ENCODE measurements at places on chromosomes 2 and 18.
A peak's percentile ranks its signal among the peaks of the same experiment; 100 is the strongest.

GRCh38 chr18:32366586-32367538 is 103.8 kb downstream of the GAREM1 start:
- DNase-seq = no peak

DNA sequence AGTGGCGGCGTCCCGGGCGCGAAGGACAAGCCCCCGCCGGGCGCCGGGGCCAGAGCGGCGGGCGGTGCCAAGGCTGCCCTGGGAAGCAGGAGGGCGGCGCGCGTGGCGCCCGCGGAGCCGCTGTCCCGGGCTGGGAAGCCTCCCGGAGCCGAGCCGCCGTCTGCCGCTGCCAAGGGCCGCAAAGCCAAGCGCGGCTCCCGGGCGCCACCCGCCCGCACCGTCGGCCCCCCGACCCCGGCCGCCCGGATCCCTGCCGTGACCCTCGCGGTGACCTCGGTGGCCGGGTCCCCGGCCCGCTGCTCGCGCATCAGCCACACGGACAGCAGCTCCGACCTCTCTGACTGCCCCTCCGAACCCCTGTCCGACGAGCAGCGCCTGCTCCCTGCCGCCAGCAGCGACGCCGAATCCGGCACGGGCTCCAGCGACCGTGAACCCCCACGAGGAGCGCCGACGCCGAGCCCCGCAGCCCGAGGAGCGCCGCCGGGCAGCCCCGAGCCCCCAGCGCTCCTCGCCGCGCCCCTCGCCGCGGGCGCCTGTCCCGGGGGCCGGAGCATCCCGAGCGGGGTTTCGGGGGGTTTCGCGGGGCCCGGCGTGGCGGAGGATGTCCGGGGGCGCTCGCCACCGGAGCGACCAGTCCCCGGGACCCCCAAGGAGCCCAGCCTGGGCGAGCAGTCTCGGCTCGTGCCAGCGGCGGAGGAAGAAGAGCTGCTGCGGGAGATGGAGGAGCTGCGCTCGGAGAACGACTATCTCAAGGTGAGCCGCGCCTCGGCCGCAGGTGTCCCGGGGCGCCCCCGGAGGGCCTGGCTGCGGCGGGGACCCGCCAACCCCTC is 820 bp downstream of the MTCL1 start:
- peak; percentile 12 for DNase-seq

GRCh38 chr2:237474442-237474911 is 12.6 kb upstream of the MLPH start:
- DNase-seq = no peak

DNA sequence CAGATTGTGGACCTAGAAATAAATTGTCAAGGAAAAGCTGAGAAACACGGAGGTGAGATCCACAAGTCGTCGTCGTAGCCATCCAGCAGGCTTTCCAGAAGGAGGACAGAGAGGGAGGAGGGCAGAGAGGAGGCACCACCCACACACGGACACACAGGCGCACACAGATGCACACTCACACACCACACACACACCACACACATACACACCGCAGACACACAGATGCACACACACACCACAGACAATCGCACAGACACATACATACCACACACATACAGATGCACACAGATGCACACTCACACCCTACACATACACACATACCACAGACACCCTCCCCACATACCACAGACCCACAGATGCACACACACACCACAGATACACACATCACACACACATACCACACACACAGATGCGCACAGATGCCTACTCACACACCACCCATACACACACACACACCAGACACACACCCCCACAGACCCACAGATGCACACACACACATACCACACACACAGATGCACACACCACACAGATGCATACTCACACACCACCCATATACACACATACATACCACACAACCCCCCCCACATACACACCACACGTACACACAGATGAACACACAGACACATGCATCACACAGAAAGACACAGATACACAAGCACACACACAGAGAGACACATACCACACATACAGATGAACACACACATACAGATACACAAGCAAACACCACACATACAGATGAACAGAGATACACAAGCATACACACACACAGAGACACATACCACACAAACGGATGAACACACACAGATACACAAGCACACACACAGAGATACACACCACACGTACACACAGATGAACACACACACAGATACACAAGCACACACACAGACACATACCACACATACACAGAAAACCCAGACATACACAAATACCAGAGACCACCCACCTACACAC is 12.7 kb upstream of the BOK start:
- no peak for DNase-seq

- DNase-seq = no peak
Measured at GRCh38 chr2:176157499-176158185, 535 bp downstream of the HOXD3 start.

DNA sequence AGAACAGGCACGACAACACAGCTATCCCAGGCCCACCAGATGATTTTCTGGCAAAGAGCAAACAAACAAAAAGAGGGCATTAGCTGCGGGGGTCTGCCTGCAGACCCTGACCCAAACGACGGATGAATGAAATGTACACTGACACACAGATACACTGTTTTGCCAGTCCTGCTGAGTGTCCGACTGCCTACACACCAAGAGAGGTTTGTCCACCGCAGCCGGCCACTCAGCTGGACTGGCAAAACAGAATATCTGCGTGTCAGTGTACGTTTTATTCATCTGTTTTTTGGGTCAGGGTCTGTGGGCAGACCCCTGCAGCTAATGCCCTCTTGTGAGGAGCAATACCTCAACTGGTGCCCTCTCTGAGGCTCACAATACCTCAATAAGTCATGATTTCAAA is 10.7 kb upstream of the SH3RF3 start:
- DNase-seq = no peak

- no peak for DNase-seq
Measured at GRCh38 chr2:183022711-183023110, 15.5 kb downstream of the NCKAP1 start.

GRCh38 chr2:223797811-223798721 is 39.3 kb downstream of the AP1S3 start:
- no peak for DNase-seq

DNA sequence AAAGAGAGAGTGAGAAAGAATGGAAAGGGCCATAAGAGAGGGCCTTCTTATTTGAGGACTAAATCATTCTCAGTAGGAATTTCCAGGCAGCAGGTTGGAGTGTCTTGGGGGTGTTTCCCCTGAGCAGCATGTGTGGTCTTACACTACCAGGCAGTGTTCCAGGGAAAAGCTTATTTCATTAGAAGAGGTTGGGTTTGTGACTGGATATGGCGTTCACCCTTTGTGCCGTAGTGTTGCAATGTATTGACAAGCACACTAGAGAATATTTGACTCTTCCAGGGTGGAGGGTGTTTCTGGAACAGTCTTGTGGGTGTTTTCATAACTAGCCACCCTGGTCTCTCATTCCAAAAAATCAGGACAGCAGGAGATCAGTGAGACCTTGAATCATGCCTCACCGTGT is 105.5 kb downstream of the NRP2 start:
- DNase-seq = no peak

GRCh38 chr2:170817093-170818035 is 677 bp downstream of the GAD1 start:
- DNase-seq = no peak

GRCh38 chr2:126448611-126449010 is 207.3 kb upstream of the GYPC start:
- DNase-seq = no peak

DNA sequence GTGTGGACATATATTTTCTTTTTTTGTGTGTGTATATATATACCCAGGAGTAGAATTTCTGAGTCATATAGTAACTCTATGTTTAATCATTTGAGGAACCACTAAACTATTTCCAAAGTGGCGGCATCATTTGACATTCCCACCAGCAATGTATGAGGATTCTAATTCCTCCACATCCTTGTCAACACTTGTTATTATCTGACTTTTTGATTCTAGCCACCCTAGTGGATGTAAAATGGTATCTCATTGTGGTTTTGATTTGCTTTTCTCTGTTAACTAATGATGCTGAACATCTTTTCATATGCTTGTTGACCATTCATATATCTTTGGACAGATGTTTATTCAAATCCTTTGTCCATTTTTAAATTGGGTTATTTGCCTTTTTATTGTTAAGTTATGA is 120.3 kb downstream of the TGFA start:
- DNase-seq = no peak

DNA sequence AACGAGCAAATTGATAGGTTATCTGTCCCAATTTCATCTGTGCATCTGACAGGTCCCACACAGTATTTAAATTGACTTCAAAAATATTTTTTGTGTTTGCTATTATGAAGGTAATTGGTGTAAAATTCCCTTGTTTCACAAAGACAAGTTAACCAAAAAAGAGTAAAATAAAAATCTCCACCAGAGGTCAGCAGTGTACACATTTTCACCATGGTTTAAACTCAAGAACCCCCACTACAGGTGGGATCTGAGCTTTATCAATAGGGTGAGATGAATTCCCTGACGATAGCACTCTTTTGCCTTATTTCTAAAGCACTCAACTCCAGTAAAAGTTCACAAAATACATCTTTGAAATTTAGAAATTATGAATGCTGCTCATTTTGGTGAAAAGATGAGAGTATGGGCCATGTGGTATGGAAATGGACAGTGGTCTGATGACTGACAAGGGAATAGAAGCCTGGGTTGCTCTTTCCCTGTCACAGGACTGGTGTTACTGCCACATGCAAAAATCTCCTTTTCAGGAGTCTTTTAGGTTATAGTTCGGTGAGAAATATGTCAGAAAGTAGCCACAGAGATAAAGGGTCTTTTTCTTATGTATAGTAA is 68.0 kb downstream of the SERPINB8 start:
- DNase-seq = no peak

- no peak for DNase-seq
Measured at GRCh38 chr2:75022516-75022915, 64.1 kb downstream of the POLE4 start.

DNA sequence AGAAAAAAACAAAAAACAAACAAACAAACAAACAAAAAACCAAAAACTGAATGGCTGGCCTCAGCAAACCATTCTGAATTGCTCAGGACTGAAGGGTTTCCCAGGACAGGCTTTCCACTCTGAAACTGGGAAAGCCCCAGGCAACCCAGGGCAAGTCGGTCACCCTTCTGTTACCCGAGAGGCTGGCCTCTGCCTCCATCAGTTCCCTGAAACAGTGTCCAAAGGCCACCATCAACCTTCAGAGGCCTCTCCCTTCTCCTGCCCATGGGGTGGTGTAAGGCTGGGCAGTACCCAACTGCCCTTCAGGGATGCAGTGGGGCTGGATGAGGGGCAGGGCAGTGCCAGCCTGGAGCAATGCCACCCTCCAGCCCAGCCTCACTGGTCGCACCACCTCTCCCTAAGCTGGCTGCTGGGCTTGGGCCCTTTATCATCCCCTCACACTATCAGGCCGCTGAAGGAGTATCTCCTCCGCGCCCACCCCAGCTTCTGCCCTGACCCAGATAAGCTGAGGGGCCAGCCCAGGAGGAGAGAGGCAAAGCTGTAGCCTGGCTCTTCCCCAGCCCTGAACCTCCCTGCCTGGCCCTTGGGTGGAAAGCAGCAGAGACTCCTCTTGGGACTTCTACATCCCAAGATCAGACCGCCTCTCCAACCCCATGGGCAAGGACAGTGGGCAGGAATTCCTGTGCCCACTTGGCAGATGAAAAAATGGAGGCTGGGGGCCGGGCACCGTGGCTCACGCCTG is 35.9 kb downstream of the ZFP36L2 start:
- DNase-seq = no peak

DNA sequence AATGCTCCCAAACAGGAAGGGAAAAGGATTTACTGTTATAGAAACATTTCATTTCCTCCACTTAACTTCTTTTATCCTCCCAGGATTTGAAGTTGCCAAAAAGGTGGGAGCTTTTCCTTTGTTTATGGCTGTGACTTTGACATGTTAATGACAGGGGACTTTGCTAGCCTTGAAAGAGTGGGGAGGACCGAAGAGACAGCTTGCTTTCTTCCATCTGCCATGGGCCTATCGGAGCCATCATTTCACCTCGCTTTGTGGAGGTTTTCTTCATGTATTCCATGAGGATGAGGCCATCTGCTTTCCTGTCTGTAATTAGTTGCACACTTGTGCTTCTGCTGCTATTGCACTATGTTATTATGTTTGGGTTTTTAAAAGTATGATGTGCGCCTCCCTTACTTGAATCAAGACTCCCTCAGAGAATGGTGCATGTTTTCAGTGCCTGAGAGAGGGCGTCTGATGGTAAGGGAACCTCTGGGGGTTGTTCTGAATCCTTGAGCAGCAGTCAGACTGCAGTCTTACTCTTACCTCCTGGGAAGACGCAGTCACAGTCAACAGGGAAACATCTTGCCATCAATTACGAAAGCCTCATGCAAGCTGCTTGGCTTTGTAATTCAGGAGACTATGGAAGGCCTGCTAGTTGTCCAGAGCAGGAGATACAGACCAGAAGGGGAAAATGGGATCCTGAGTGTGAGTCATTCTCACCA is 173.3 kb upstream of the MGAT5 start:
- no peak for DNase-seq

DNA sequence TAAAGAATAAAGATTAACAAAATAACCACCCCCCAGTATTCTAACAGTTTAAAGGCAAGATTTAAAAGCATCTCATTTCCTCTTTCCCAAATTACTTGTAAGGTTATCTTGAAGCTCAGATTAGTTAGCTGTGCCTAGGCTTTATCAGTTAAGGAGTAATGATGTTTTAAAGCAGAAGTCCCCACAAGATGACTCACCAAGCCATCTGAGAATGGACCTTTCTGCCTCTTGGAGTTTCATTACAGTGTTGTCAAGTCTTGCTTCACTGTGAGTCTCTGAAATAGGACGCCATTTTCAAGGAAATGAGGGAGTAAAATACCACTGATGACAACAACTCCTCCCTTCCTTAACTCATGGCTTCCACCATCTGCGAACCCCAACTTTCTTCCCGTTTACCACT is 35.9 kb downstream of the ZNF385B start:
- no peak for DNase-seq

- DNase-seq = no peak
Measured at GRCh38 chr2:165086337-165086736, 117.5 kb downstream of the SCN3A start.

DNA sequence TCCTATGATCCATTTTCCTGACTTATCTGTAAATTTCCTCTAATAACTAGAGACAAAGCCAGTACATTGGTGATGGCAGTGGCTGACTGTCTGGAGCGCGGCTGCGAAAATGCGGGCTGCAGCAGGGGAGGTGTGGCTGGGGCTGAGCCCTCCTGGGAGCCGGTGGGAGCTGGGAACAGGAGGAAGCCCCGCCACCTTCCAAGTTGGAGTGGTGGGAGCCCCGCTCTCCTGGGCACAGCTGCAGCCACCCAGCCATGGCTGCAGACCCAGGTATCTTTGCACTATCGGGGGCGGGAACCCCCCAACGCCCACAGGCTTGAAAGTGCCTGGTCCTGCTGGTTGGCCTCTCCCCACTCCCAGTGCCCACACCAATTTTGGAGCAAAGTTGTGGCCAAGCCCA is 633.0 kb upstream of the TMEFF2 start:
- no peak for DNase-seq
